ENCODE measurements at places on chromosomes 5 and 9.
A peak's percentile ranks its signal among the peaks of the same experiment; 100 is the strongest.

DNA sequence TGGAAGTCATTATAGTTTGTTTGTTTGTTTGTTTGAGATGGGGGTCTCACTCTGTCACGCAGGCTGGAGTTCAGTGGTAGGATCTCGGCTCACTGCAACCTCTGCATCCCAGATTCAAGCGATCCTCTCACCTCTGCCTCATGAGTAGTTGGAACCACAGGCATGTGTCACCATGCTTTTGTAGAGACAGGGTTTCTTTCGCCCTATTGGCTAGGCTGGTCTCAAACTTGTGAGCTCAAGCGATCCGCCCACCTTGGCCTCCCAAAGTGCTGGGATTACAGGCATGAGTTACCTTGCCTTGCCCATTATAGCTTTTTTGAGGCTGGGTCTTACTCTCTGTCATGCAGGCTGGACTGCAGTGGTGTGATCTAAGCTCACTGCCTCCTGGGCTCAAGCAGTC is 28.8 kb downstream of the NSD1 start:
- no peak for DNase-seq

DNA sequence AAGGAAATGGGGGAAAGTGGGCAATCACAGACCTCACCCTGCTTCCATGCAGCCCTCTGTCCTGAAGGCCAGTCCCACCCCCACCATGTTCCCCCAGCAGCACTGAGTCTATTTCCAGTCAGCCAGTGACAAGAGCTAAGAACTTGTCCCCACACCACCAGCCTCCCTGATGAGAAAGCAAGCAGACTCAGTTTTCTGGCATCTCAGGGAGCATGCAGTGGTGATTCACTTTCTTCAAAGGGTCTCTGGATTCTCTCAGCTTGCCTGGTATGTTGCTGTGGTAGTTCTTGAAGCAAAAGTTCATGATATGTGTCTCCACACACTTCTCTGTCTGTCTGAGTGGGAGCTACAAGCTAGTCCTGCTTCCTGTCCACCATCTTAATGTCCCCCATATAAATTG is 799.9 kb upstream of the TYRP1 start:
- no peak for DNase-seq

DNA sequence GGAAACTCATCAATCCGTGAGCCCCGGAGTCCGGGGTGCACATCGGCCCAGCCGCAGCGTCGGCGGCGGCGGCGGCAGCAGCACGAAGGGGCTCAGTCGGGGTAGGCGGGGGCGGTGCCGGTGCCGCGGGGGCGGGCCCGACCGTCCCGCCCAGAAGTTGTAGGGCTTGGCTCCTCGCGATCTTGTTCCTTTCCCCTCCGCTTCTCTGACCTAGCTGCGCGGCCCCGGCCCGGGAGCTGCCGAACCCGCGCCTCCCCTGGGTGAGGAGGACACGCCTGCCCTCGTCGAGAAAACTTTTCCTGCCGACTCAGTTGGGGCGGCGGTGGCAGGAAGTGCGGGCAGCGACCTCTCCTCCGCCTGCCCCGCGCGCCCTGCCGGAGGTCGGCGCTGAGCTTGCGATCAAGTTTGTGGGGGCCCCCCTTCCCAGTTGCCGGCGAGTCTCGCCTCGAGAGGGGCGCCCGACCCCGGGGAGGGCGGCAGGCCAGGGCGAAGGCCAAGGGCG is at the start of gene MAN2A1:
Gene MAN2A1 (plus strand): TSS at position 188 of the 502 bp plus-strand sequence. CDS start 491 bp downstream, outside the sequence.
- peak; percentile 84 for DNase-seq

- DNase-seq, result no peak
These were observed 17.8 kb downstream of the SERINC5 start for GRCh38 chr5:80238097-80238496.

DNA sequence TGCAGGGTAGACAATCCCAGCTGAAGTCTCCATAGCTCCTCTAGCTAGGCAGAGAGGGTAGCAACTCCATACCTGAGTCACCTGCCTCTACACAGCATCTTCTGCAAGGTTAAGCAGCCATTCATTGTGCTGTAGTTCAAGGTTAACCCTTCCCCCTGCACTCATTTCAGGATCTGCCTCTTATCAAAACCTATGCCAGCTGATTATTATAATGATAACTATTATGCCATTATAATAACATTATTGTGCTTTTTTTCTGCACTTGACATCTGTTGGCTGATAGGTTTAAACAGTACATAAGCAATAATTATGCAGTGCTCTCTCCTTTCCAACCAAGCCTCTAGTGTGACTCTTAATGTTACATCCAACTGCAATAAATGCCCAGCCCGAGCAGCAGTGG is 17.3 kb downstream of the SIL1 start:
- no peak for DNase-seq
